ENCODE measurements at places on chromosomes 16 and 17. TPM values are rescaled to one million over a fixed set of nuclear protein-coding genes. Genes with fewer than 3 reads are reported as not detected.

DNA sequence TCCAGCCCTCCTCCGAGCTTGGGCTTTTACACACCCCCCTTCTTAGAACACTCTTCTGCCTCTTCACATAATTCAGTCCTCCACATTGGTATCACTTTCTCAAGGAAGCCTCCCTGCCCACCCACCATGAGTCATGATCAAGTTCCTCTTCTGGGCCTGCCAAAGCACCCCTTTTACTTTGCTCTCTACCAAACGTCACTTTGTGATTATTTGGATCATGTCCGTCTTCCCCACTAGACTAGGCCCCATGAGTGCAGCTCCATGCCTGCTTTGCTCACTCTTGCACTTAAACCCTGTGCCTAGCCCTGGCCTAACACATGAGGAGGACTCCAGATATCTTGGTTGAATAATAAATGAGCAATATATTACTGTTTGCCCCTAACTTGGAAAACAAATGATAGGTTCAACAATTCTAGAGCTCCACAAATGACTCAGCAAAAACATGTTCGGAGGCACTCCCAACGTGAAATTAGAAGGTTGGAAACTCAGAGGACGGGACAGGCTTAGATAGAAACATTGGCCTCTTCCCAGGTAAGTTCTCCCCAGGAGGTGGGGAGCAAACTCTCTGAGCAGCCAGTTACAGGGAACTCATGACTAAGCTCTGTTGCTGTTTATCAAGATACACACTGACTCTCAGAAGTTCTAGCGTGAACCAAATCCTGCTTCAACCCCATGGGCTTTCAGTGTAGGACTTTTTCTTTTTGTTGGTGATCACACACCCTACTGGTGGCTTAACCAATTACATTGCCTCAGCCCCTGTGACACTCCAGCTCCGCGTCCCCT lies 28.3 kb downstream of the G6PC1 start:
- H3K4me3 ChIP-seq = no peak overlapping the region
- H3K4me1 ChIP-seq = peaks cover 3% of the 10 kb centered on the region
- peak overlapping the region; percentile 71 for H3K27ac ChIP-seq
- H3K36me3 ChIP-seq = no peaks in the 10 kb centered on the region

GRCh38 chr17:12765548-12765947 lies 23.8 kb upstream of the ARHGAP44 start:
- H3K4me3 ChIP-seq = no peak overlapping the region
- H3K27me3 ChIP-seq = no peaks in the 10 kb centered on the region
- no peak for DNase-seq
- H3K36me3 ChIP-seq = no peaks in the 10 kb centered on the region

The AANAT gene
- not detected for total RNA-seq

DNA sequence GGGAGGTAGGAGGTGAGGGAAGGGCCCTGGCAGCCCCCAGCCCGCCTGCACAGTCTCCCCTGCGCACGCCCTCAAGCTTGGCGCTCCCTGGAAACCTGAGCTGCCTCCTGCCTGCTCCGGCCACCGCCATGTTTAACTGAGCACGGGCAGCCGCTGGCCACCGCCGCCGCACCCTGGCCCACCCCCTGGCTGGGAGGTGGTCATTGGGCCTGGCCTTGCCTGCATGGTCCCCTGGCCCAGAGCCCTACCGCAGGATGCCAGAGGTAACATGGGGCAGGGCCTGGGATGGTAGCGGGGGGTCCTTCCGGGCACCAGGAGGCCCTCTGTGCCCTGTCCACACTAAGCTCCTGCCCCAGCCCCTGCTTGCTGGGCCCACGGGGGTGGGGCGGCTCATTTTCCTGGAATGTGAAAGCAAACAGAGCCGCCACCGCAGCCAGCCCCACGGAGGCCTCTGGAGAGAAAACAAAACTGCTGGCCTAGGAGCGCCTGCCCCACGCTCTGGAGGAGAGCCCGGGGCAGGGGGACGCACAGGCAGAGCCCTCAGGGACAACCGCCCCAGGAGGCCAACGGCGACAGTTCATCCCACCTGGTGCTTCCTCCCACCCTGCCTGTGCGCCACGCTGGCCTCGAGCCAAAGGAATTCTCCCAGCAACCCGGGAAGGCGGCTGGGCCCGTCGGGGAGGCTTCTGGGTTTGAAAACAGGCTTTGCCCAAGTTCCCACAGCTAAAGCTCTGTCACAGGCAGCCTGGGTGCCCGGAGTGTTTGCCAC lies 8.9 kb downstream of the NHERF2 start:
- H3K4me1 ChIP-seq = peaks cover 18% of the 10 kb centered on the region
- H3K36me3 ChIP-seq = peaks cover 8% of the 10 kb centered on the region
- H3K4me3 ChIP-seq = peak overlapping the region; percentile 8
- no peaks in the 10 kb centered on the region for H3K27me3 ChIP-seq
- peak overlapping the region; percentile 81 for H3K27ac ChIP-seq

The CES1 gene
- total RNA-seq = 4.0 TPM

GRCh38 chr17:42846594-42847280 lies 2.4 kb downstream of the AOC2 start:
- peaks cover 14% of the 10 kb centered on the region for H3K36me3 ChIP-seq

The KRTAP17-1 gene
- total RNA-seq = not detected

The TAT gene
- total RNA-seq = not detected

The STAC2 gene
- total RNA-seq = not detected

GRCh38 chr17:4098521-4099209 lies 44.2 kb downstream of the ZZEF1 start:
- no peak for DNase-seq
- no peaks in the 10 kb centered on the region for H3K27me3 ChIP-seq
- peaks cover 47% of the 10 kb centered on the region for H3K36me3 ChIP-seq
- no peak overlapping the region for H3K27ac ChIP-seq
- H3K4me1 ChIP-seq = peaks cover 9% of the 10 kb centered on the region

GRCh38 chr17:45715787-45716186 lies 68.3 kb upstream of the CRHR1 start:
- DNase-seq = no peak
- no peaks in the 10 kb centered on the region for H3K36me3 ChIP-seq
- H3K27me3 ChIP-seq = no peaks in the 10 kb centered on the region
- no peaks in the 10 kb centered on the region for H3K4me1 ChIP-seq
- H3K4me3 ChIP-seq = no peak overlapping the region
- no peak overlapping the region for H3K27ac ChIP-seq

DNA sequence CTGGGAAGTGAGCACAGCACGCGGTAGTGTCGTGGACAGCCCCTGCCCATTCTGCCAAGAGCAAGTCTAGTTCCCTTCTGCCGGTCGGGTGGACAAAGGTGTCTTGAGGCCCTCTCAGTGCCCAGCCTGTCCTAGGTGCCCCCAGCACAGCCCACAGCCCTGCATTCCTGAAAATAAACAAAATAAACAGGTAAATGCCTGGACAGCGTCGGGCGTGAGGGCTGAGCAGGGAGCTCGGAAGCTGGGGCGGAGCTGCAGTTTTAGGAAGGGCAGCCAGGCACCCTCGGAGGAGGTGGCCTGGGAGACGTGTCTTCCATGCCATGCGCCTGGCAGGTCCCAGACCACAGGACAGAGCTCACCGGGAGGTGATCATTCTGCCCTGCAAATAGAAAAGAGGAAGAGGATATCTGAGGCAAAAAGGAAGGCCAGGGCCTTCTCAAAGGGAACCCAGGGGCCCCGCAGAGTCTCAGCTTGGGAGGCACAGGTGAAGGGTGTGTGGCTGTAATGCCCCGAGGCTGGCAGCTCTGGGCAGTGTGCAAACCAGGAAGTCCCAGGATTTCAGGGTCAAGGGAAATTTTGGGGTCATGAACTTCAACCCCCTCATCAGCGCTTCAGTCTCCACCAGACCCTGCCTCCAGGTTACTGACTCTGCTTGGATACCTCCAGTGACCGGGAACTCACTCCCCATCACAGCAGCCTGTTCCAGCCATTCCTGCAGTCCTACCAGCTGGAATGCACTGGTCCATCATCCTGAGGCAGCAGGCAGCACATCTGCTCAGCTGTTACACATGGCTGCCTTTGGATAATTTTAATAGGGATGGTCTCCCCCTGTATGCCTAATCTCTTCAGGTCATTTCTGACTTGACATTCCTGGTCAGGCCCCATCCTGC lies 1.7 kb downstream of the ZNF469 start:
- H3K27ac ChIP-seq = no peak overlapping the region
- no peaks in the 10 kb centered on the region for H3K36me3 ChIP-seq
- peaks cover 20% of the 10 kb centered on the region for H3K4me1 ChIP-seq
- DNase-seq = no peak

The IL21R gene
- 0.24 TPM for total RNA-seq

The NFAT5 gene
- 92.4 TPM for total RNA-seq

The TBC1D26 gene
- not detected for total RNA-seq

GRCh38 chr16:79673635-79674034 lies 73.1 kb upstream of the MAF start:
- no peak for DNase-seq
- no peaks in the 10 kb centered on the region for H3K27me3 ChIP-seq
- H3K27ac ChIP-seq = no peak overlapping the region
- no peak overlapping the region for H3K4me3 ChIP-seq
- H3K4me1 ChIP-seq = no peaks in the 10 kb centered on the region

DNA sequence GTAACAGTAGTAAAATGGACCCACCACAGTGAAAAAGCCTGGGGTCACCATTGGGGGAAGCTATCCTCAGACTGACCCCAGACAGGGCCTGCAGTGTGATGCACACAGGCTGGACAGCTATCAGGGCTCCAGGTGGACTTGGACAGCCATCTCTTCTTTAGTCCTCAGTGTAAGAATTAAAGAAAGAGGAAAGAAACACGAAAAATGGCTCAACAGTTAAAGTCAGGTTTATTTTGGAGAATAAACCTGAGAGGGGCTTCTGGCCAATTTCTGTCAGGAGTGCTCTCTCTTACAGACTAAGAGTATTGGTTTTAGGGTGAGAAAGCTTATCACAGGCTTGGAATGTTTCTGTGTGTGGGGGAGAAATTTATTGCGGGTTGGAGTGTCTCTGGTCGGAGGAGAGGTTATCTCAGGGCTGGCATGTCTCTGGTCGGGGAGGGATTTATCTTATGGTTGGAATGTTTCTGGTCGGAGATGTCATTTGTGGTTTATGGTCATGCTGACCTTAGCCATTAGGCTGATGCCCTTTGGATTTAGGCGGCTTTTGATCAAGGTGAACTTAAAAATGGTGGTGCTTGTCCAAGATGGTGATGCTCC lies 10.8 kb upstream of the B4GALNT2 start:
- H3K27me3 ChIP-seq = no peaks in the 10 kb centered on the region
- peaks cover 22% of the 10 kb centered on the region for H3K4me1 ChIP-seq
- H3K4me3 ChIP-seq = no peak overlapping the region
- no peaks in the 10 kb centered on the region for H3K36me3 ChIP-seq
- no peak overlapping the region for H3K27ac ChIP-seq

The SLC16A13 gene
- total RNA-seq = 3.1 TPM

GRCh38 chr16:20910781-20911321 lies 10.3 kb downstream of the LYRM1 start:
- peaks cover 13% of the 10 kb centered on the region for H3K4me1 ChIP-seq
- no peak for DNase-seq
- no peak overlapping the region for H3K27ac ChIP-seq

The KCNH4 gene
- total RNA-seq = not detected

- H3K4me3 ChIP-seq = no peak overlapping the region
- no peak for DNase-seq
- H3K36me3 ChIP-seq = no peaks in the 10 kb centered on the region
- H3K27ac ChIP-seq = no peak overlapping the region
- H3K27me3 ChIP-seq = no peaks in the 10 kb centered on the region
- H3K4me1 ChIP-seq = no peaks in the 10 kb centered on the region
Observed at GRCh38 chr17:32385971-32386370, 36.0 kb downstream of the ZNF207 start.

The ADAM11 gene
- not detected for total RNA-seq

- H3K4me3 ChIP-seq = no peak overlapping the region
- H3K4me1 ChIP-seq = no peaks in the 10 kb centered on the region
- H3K27ac ChIP-seq = no peak overlapping the region
- H3K27me3 ChIP-seq = no peaks in the 10 kb centered on the region
Observed at GRCh38 chr17:34081269-34081668, 173.8 kb upstream of the CCL2 start.

DNA sequence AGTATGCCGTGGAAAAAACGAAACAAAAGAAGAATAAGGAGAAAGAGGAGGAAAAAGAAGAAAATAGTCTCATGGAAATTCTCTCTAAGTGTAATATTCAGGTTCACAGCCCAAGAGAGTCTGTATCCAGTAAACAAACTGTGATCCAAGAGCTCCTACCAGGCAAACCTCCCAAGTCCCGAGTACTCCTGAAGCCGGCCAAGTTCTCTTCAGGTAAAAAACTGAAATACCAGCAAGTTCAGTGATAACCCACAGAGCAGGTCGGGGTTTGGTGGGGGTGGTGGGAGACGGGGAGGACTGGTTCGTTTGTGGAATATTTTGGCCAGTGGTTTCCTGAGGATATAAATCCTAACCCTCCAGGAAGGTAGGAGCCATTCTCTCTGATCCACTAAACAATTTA lies 8.5 kb upstream of the TVP23B start:
- H3K36me3 ChIP-seq = no peaks in the 10 kb centered on the region
- no peaks in the 10 kb centered on the region for H3K27me3 ChIP-seq
- peak overlapping the region; percentile 88 for H3K27ac ChIP-seq
- no peak overlapping the region for H3K4me3 ChIP-seq

DNA sequence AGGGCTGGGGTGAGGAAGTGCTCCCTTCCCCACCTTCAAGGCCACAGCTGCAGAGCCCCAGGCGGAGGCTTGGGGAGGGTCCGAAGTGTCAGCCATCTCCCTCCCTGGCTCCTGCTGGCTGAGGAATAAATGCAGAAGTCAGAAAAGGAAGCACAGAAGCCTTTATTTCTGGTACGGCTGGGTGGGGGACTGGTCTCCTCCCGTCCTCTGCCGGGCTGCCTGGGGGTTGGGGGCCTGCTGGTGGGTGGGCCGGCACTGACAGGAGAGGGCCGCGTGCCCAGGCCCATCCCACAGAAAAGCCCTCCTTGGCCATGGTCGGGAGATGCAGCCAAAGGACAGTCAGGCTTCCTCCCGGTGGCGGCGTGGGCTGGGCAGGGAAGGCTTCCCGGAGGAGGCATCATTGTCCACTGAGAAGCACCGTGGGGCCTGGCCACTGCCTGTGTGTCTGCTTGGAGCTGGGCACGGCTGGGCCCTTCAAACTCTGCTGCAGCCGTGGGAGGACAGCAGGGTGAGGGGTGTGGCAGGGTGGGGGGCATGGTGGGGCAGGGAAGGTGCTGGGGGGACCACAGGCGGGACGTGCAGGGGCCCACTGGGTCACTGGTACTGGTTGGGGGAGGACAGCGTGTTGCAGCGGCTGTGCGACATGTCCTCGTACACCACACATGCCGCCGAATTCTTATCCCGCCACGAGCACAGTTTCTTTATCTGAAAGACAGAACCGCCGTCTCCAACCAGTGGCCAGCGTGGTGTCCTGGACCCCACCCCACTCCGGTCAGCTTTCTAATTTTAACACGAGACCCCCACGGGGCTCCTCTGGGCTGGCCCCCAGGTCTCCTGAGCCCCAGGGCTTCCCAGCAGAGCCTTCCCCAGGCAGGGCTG lies 2.4 kb downstream of the CD7 start:
- H3K27ac ChIP-seq = no peak overlapping the region
- H3K4me1 ChIP-seq = no peaks in the 10 kb centered on the region
- no peaks in the 10 kb centered on the region for H3K27me3 ChIP-seq
- no peak for DNase-seq
- no peak overlapping the region for H3K4me3 ChIP-seq

DNA sequence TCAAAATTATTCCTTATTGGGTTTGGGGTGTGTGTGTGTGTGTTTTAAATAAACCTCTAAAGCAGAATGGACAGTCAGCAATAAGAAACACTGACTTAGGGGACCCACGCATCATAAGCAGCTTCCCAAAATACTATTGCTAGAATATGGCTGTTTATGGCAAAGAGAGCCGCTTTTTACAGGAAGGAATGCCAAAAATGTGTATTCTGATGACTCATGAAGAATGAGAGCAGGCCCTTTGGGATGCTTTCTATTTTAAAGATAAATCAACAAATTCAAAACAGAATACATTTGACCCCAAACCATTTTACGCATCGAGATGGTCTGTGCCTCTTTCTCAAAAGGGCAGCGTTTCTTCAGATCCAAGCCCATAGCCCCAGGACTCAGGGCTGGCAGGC lies 37.5 kb downstream of the ARHGAP17 start:
- H3K27ac ChIP-seq = peak overlapping the region; percentile 54
- H3K4me3 ChIP-seq = no peak overlapping the region
- DNase-seq = no peak
- no peaks in the 10 kb centered on the region for H3K4me1 ChIP-seq
- no peaks in the 10 kb centered on the region for H3K27me3 ChIP-seq

Data from thyroid gland (tissue), 4 donors.